ENCODE measurements at places on chromosomes 4 and X.

GRCh38 chrX:9308426-9308825 lies 156.4 kb upstream of the TBL1X start:
- no peak for DNase-seq

- DNase-seq, result no peak
These were observed 55.1 kb downstream of the CLCN5 start for GRCh38 chrX:49977319-49978090.

DNA sequence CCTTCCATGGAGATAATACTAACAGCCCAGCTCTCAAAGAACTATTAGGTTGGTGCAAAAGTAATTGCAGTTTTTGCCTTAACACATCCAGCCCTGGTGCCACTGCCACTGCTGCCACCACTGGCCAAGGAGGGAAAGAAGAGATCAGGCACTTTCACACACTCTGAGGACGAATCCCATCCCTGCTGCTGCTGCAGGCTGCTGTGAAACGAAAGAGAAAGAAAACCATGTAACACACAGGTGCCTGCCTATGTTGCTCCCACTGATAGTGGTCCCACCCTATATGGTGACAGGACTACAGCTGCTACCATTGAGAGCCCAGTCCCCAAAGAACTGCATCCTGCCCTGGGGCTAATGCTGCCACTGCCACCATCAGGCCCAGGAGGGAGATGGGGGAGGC lies 35.1 kb downstream of the TMLHE start:
- DNase-seq, result no peak

GRCh38 chrX:124229374-124229773 lies 103.1 kb upstream of the TEX13D start:
- no peak for DNase-seq

GRCh38 chrX:12137951-12138360 lies 317 bp upstream of the FRMPD4 start:
- DNase-seq, result no peak

GRCh38 chr4:186778134-186778533 lies 54.5 kb upstream of the FAT1 start:
- DNase-seq, result no peak

GRCh38 chrX:143635915-143636314 lies at the start of gene SLITRK4:
Gene SLITRK4, minus strand, starts transcription at chrX:143636101. Its CDS starts 4,993 bp downstream, at chrX:143631108.
- no peak for DNase-seq

DNA sequence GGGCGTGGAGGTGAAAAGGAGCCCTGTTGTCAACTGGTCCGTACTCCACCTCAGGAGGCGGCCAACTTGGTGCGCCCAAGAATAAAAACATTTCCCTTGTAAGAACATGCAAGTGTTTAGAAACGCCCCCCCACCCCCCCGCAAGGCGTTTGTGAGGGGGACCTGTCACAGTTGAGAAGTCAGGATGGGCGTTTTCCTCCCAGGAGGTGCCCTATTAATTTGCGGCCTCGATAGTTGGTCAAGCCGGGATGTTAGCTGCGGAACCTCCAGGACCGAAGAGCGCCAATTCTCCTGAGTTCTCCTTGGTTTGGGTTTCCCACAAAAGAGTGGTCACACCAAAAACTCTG lies 651 bp upstream of the SAP30 start:
- DNase-seq, result peak; percentile 82

GRCh38 chr4:116321471-116321870 lies 763.9 kb downstream of the TRAM1L1 start:
- DNase-seq, result no peak

DNA sequence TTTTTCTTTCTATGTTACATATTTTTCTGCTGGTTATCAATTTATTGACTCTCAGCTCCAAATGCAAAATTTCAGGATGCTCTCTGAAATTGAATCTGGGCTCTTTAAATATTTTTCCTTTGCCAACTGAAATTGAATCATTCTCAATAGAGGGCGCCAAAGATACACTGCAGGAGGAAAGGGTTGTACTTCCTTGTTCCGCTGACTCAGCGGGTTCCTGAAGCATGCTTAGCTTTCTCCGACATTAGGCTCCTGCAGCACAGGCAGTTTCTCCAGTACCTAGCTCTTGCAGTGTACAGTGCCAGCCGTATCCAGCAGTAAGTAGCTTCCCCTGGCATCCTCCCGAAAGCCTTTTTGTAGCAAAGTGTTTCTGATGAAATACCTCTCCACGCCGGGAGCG lies 28.8 kb upstream of the CFAP47 start:
- peak; percentile 18 for DNase-seq

DNA sequence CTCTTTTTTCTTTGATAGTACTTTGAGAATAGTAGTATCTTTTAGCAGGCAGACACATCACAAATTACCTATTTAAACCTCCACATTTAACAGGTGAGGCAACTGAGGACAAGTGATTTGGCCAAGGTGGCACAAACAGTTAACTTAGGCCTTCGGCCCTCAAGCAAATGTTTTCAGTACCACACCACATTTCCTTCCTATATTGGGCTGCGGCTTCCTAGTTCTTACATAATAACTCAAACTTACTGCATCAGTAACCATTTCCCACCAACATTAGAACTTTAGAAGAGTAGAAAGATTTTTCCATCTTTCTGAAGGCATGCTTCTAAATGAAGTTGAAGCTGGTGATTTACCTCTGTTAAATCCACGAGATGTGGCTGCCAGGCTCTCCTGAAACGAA lies 63.2 kb upstream of the SLC4A4 start:
- DNase-seq, result no peak

- DNase-seq, result no peak
These were observed 104.9 kb downstream of the AMELX start for GRCh38 chrX:11398139-11398538.

GRCh38 chrX:40140706-40141499 lies 43.1 kb upstream of the BCOR start:
- no peak for DNase-seq

DNA sequence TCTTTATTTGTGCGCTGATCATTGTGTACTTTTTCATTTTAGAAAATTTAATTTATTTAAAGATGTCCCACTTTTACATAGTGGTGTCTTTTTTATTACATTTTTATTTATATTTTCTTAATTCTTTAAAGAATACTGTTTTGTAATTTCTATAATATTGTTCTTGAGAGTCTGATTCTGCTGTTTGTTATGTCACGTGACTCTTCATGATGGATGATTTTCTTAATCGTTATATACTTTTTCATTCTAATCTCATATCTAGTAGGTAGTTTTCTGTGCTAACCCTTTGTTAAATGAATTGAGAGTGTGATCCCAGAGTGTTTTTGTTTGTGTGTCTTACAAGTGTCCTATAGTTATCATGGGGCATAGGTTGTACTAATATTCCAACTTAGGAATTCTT lies 568.2 kb upstream of the AMOT start:
- DNase-seq, result no peak

DNA sequence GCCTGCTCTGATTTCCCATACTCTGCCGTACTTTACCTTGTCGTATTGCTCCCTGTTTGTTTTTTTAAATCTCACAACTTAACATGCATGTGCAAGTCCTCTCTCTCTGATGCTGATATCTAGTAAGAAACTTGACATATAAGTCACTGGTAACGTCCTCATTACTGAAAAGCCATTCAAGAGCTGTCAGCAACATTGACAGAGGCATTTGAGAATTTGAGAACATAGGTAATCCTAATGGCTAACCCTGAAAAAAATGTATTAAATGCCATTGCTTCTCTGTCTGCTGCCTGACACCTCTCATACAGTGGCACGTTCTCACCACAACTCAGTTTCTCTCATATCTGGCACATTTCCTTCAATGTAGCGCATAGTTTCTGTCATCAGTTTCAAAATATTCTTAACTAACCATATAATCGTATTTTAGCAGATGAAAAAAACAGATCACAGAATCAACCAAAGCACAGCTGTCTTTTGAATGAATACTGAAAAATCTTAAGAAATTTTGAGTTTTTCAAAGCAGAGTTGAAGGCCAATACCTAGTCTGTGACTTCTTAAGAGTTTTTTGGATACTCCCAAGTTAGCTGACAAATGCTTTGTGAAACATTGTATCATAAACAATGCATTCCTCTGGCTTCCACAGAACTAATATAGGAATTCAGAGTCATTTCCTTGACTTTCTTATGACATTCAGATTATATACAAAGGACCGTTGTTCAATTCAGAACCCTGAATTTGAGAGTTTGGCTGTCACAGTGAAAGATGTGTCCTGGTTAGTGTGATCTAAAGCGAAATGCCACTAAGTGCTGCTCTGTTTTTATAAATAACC lies 996.4 kb downstream of the C4orf33 start:
- DNase-seq, result no peak

- DNase-seq, result no peak
These were observed 106.4 kb upstream of the SCOC start for GRCh38 chr4:140266958-140267568.

DNA sequence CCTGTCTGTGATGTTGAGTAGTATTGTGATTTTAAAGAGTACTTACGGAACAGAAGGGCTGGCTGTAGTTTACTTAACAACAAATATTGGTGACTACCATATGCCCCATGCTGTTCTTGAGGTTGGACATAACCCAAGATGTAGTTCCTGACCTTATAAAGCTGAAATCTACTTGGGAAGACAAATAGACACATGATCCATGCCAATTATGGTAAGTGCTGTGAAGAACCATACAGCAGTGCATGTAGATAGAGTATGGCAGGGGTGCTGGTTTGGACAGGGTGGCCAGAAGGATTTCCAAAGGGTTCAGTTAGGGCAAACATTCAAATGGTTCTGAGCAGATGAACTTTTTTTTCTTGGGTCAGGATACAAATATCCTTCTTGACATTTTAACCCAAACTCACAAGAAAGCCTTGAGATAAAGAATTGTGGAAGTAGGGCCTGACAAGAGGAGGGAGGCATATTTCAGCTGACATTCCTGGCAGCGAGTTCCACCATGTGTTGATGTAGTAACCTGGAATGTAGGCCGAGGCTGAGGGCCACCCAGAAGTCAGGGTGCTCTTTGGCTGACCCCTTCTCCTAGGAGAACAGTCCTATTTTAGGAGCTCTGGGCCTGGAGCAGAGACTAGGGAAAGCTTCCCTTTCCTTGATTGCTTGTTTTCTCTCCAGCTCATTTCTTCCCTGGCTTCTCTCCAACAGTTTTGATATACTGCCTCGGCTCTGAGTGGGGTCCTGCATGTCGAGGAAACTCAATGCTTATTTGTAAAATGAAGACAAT lies 74.2 kb downstream of the FREM3 start:
- DNase-seq, result peak; percentile 82

DNA sequence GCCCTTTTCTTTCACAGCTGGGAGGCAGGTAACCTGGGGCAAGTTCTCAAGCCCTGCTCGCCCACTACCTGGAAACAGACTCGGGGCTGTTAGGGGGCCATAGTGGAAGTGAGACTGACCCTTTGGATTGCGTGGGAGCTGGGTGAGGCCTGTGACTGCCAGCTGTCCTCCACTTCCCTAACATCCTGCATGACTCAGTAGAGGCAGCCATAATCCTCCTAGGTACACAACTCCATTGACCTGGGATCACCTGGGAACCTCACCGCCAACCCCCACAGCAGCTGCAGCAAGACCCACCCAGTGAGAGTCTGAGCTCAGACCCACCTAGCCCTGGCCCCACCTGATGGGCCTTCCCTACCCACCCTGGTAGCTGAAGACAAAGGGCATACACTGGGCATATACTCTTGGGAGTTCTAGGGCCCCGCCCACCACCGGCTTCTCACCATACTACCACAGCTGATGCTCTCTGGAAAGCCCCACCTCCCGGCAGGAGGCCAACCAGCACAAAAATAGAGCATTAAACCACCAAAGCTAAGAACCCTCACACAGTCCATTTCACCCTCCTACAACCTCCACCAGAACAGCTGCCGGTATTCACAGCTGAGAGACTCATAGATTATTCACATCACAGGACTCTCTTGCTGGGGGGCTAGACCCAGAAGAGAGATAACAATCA lies 61.1 kb upstream of the DCTD start:
- DNase-seq, result no peak

GRCh38 chr4:76607846-76608245 lies 172.8 kb downstream of the SHROOM3 start:
- DNase-seq, result no peak

DNA sequence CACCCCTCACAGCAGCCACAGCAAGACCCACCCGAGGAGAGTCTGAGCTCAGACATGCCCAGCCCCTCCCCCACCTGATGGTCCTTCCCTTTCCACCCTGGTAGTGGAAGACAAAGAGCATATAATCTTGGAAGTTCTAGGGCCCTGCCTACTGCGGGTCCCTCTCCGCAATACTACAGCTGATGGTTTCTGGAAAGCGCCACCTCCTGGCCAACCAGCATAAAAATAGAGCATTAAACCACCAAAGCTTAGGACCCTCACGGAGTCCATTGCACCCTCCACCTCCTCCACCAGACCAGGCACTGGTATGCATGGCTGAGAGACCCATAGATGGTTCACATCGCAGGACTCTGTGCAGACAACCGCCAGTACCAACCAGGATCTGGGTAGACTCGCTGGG lies 78.2 kb downstream of the SH3BGRL start:
- no peak for DNase-seq

DNA sequence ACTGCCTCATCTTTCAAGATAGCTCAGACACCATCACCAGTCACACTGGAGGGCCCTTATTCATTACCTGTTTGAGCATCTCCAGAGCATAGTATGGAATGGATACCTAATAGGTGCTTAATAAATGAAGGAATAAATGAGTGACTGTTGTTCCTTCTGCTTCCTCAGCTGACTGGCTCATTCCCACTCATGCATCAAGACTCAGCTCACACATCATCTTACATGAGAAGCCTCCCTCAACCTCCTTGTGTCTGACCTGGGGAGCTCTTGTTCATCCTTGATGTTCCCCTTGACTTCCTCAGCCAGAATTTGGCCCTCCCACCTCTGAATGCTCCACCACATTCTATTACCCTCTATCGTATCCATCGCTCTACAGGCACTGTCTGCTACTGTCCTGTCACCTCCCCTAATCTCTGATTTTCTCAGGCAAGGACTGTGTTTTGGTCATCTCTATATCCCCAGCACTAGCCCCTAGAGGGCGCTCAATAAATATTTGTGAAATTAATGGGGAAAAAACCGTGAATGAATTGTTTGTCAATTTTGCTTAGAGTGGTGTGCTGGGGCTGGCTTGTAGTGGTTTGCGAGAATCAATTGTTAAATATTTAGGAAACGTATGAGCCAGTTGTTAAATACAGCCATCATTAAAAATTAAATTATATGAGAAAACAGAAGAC lies 88.3 kb downstream of the NHSL2 start:
- no peak for DNase-seq

GRCh38 chrX:110421500-110422455 lies 63.1 kb downstream of the RTL9 start:
- DNase-seq, result no peak

DNA sequence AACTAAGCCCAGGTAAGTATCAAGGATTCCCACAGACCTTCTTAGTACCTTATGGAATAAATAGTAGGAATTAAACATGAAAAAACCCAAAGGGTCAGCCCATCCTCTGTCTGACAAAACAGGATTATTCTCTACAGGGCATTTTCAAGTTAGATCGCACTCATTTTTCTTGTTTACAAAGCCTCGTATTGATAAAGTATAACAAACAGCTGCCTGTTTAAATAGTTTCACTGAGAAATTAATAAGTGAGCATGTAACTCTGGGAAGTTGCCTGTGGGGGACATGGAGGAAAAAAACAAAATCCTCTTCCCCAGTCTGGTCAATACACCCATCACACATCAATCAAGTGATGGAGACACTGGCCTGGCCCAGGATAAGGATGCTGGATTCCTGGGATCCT lies 48.5 kb downstream of the MAML3 start:
- DNase-seq, result no peak

GRCh38 chrX:120380699-120381098 lies 18.8 kb downstream of the ATP1B4 start:
- no peak for DNase-seq

GRCh38 chr4:185357211-185357610 lies 38.5 kb downstream of the LRP2BP start:
- DNase-seq, result no peak

GRCh38 chr4:64880557-64880956 lies 471.3 kb upstream of the TECRL start:
- DNase-seq, result no peak

- no peak for DNase-seq
These were observed 51.7 kb upstream of the PJA1 start for GRCh38 chrX:69216911-69217310.
